ENCODE measurements at places on chromosomes 7 and 10.
A peak's percentile ranks its signal among the peaks of the same experiment; 100 is the strongest.

- no peak for DNase-seq
Observed at GRCh38 chr10:102542800-102543418, 39.1 kb downstream of the SUFU start.

DNA sequence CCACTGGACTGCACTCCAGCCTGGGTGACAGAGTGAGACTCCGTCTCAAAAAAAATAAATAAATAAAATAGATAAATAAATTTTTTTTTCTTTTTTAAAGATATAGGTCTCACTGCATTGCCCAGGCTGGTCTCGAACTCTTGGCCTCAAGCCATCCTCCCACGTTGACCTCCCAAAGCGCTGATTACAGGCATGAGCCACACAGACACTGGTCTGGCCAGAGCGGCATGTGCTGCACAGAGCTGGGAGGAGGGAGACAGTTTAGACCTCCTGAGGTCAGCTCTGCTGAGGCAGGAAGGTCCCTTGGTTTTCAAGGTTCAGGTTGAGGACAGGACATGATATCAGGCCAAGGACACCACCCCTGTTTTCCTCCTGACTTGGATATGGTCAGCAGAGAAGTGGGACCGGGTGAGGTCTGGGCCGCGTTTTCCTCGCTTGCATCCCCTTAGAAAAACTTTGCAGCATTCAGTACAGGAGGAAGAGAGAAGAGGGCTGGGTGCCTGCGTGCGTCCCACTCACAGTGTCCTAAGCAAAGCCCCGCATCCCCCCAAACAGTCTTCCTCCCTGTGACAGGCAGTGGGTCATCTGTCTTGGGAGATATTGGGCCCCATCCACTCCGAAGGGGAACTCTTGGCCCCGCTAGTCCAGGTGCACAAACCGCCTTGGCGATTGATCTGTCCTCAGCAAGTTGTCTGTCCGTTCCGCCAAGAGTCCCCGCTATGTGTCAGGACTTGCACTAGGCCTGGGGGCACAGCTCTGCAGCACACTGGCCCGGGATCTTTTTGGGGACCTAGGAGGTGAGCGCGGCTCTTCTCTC is 56.1 kb downstream of the ZNF727 start:
- no peak for DNase-seq

GRCh38 chr7:130865408-130866236 is 131.6 kb upstream of the KLF14 start:
- DNase-seq = peak; percentile 50

DNA sequence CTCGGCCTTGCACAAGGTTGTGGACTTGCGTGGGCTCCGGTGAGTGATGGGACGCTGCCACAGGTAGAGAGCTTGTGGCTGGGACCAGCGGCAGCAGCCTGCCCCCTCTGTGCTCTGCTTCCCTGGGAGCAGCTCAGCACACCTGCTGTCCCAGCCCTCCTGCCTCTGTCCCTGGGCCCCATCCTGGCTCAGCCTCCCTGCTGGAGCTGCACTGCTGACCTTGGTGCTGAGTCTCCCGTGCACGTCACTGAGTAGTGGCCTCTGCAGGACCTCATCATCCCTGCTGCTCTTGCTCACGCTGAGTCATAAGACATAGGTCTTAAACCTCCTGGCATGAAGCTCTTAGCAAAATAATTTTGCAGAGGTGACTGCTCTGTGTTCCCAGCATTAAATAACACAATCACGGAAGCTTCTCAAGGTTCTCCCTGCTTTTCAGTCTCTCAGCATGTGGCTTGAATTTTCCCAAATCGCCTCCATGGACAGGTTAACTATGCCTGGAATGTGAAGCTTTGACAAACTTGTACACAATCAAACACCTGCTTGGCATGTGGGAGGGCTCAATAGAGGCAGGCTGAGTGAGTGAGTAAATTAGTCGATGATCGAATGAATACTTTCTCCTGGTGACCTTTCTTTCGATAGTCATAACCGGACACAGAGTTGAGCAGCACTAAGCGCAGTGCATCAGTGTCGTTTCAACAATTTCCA is 63.8 kb upstream of the NPS start:
- DNase-seq = no peak

GRCh38 chr10:91941426-91941825 is 17.9 kb downstream of the BTAF1 start:
- DNase-seq = no peak

DNA sequence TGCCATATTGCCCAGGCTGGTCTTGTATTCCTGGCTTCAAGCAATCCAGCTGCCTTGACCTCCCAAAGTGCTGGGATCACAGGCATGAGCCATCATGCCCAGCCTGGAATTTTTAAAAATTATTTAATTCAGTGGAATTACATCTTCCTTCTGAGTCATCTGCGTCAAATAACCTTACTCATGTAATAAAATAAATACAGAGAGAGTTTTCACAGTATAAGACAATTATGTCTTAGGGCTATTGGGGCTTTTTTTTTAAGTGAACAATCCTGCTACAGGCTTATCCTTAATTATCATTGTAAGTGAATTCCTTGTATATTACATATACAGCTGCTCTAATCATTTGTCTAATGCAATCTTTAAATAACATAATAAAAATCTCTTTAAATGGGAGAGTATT is 108.3 kb downstream of the MAPK8 start:
- no peak for DNase-seq

GRCh38 chr10:126315494-126316177 is 72.6 kb downstream of the ADAM12 start:
- DNase-seq = no peak

DNA sequence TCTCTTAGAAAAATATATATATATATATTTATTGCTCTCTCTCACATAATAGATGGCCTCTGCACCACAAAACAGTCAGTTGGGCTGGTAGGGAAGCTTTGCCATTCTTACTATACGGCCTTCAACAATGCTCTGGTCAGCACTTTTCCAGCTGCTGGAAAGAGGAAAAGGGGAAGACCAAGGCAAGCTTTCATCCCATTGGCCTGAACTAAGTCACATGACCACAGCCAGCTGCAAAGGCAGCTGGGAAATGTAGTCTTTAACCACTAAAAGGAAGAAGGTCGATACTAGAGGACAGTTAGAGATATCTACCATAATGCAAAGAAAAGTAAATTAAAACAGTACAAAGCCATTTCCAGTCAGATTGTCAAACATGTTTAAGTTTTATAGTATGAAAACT is 58.4 kb upstream of the MACROH2A2 start:
- peak; percentile 65 for DNase-seq

DNA sequence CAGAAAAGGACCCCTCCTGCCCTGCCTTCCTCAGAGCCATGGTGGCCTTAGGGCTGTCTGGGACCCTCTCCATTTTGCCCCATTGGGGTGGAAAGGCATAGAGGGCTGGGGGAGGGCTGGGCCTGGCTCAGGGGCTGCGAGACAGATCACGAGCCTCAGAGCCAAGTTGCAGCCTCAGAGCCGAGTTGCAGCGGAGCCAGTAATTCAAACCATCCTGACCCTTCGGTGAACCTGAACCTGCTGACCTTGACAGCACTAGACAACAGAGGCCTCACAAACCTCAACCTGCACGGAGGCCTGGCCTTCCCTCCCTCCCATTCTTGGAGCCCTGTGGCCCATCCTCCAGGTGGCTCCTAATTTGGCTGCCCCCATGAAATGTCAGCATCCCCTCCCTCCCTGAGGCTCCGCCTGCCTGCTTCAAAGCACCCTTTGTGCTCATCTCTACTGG is 45.4 kb downstream of the PAX2 start:
- DNase-seq = no peak

DNA sequence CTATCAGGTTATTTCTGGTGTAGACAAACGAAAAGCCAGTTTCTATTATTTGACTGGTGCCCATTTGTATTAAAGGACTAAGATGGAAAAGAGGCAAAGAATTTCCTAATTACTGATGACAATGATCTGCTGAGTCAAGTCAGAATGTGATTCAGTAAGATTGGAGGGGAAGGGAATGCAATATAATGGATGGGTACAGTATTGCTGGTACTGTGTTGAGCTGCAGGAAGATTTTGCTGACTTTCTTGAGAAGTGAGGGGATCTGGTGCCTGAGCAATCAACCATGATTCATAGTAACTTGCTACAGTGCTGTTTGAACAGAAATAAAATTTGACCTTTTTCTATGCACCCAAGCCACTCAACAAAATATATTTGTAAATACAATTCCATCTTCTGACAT is 139.1 kb upstream of the RHEB start:
- no peak for DNase-seq

- no peak for DNase-seq
Observed at GRCh38 chr7:1040790-1041189, 3.6 kb upstream of the GPR146 start.

GRCh38 chr7:48183370-48183743 is 12.1 kb downstream of the ABCA13 start:
- DNase-seq = no peak

- DNase-seq = no peak
Observed at GRCh38 chr10:2122431-2123124, 385.3 kb upstream of the ADARB2 start.

DNA sequence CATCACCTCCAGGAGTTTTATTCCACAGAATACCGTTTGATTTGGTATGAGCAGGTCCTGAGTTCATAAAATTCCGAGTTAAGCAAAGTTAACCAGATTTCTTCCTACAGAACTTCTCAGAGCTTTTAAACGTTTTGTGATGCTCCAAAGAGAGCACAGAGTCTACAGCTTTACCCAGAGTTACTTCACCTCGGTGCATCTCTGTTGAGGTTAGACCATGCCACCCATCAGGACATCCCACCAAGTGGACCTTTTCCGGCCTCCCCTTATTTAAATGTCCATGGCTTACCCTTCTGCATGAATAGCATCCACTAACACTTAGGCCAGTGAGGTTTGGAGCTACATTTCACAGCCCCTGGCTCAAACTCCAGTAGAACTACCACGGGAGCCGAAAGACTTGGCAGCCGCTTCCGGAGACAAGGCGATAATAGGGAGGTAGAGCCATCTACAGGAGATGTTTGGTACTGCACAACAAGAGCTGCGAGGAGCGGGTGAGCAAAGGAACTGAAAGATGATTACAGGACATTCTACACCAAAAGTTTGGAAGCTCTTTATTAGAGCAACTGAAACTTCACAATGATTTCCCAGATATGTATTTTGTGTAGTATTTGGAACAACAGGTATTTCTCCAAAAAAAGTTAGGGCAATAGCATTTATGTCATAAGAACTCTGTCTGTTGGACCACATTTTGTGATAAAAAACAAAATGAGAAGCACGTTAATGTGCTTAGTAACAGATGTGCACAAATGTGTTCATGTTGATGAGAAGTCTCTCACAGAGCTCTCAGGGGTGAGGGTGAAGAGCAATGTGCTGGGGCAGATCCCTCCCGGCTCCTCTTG is 174.7 kb downstream of the HERPUD2 start:
- peak; percentile 77 for DNase-seq

- no peak for DNase-seq
Observed at GRCh38 chr10:75407713-75408508, 6.3 kb upstream of the ZNF503 start.

GRCh38 chr7:12320987-12321647 is 82.5 kb downstream of the VWDE start:
- DNase-seq = peak; percentile 66

DNA sequence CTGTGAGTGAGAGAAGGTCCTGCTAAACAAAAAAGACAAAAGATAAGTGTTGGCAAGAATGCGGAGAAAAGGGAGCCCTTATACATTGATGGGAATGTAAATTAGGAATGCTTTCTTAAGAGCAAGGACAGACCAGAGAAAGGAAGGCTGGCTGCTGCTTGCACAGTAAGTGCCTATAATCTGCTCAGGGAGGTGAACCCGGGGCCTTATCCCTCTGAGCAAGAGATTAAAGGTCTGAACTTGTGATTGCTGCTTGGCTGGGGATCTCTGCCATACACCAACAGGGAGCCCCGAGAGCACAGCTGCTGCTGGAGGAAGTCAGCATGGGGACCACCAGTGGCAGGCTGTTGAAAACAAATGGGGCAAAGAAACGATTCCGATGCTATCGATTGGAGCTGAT is 32.0 kb upstream of the CRTAC1 start:
- no peak for DNase-seq

- no peak for DNase-seq
Observed at GRCh38 chr10:113041841-113042750, 92.0 kb downstream of the TCF7L2 start.
